NCI-H187 treated with DMSO at 0.1 percent for 48 hours (cell line): ENCODE measurements at places on chromosomes 3 and 15.

DNA sequence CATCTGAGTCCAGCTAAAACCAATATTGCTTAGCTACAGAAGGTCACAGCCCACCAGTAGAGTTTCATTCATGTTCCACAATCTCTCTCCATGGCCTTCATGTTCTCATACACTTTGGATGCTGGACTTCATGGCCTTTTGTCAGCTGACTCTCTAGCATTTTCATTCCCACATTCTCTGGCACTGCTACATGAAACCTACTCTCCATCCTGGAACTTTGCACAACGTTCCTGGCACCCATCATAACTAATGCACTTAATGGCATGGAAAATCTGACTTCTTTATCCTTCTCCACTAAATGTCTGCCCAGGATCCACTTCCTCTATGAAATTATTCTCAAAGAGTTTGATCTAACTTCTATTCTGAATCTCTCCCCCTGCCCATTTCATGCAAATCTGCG lies 56.9 kb downstream of the SLC9A9 start:
- no peak for DNase-seq

GRCh38 chr3:30453360-30454039 lies 152.9 kb upstream of the TGFBR2 start:
- no peak for DNase-seq

DNA sequence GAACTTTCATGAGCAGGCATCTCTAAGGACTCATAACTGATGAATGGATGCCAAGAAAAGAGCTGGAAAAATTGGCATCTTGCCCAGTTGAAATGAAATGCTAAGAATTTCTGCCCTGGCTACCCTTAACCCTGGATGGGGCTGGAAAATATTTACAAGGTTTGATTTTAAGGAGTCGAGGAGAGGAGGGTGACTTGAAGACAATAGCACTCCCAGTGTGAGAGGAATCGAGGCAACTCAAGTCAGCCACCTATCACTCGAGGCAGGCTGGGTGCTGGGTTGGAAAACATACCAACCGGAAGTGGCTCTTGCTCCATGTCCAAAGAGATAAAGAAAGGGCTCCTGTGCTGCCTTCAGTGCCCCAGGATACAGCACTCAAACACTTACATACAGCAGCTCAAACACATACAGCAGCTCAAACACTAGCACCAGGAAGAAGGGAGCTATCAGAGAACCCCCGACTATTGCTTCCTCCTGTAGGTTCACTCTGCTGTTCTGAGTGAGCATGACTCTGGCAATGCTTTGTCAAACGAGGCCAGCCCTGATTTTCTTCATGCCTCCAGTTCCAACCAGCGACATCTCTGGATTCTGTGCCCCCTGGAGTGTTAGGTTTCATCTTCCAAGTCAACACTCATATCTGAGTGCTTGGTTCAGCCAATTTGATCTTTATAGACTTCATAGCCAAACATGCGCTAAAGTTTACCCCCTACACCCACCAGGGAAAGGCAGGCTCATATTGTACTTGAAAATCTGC lies 4.9 kb downstream of the PRICKLE2 start:
- no peak for DNase-seq

DNA sequence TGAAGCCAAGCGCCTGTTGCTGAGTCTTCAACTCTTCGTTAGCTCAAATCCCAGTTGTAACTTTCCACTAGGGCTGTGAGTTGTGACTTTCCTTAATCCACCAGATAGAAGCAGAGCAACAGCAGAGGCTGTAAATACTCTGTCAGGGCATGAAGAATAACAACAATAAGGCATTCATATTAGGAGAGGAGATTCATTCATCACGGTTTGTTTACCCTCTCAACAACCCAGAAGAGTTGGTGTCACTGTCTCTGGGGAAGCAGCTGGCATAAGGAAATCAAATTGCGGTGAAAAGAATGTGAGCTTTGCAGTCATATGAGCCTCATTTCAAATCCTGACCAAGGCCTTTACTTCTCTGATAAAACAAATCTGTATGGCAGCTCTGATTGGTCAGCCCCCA lies 184.8 kb downstream of the SHQ1 start:
- peak; percentile 53 for DNase-seq

DNA sequence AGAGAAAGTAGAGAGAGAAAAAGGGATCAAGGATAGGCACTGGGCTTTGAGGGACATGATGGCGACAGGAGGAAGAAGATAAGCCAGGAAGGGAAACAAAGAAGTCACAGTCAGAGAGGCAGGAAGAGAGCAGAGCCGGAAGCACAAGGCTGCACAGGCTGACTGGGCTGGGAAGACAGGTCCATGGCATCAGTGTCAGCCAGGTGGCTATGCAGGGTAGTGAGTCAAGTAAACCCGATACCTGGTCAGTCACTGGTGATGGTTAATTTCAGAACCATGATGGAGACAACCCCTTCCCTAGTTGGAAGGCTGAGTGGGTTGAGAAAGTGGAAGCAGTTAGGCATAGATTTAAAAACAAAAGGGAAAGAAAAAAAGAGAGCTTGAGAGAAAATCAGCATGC lies 203.8 kb downstream of the EPHB1 start:
- DNase-seq = no peak

DNA sequence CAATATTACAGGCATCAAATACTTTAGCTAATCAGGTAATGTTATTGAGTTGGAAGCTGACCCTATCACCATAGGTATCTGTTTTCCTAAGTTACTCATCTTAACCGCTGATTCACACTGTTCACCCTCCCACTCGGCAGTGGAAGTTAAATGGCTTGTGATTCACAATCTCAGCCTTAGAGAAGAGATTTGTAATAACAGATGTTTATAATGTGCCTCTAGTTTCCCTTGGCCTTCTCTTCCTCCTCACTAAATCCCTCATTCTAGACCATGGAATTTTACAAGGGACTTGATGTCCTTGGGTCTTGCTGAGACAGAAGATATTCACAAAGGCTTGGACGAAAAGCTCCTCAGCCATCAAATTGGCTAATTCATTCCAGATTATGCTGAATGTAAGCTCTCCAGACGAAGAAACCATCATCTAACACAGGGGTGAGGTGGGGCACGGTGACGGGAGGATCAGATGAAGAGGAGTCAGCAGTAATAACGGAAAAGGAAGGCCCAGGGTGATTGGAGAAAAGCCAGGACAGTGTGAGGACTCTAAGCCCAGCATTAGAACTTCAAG lies 931.7 kb downstream of the MCTP2 start:
- no peak for DNase-seq

DNA sequence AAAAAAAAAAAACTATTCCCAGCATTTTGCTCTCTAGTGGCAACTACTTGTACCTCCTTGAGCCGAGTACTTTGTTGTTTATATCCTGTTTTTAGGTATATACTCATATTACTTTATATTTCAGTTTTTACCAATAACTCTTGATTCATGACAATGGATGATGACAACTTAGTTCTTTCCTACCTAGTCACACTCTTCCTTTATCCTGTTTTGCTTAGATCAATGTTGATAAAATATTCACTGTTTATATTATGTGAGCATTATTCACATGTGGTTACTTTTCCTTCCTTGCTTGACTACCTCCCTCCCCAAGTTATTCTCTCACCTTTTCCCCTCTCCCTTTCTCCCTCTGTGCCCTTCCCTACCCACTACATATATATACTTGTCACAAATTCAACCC lies 53.7 kb downstream of the NKIRAS1 start:
- no peak for DNase-seq

DNA sequence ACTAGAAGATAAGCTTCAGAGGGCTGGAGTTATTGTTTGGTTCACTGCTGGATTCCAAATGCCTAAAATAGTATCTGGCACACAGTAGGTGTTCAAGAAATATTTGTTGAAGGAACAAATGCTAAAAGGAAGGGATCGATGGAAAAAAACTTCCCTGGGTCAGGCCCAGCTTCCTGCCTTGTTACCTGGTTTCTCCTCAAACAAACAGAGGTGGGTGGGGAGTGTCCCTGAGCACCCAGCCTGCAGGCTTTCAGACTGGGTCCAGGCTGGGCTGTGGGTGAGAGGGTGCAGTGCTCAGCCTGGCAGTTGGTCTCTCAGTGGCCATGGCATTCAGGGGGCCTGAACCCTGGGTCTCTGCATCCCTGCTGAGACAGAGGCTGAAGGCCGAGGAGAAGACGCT lies 14.4 kb upstream of the STRA6 start:
- no peak for DNase-seq

DNA sequence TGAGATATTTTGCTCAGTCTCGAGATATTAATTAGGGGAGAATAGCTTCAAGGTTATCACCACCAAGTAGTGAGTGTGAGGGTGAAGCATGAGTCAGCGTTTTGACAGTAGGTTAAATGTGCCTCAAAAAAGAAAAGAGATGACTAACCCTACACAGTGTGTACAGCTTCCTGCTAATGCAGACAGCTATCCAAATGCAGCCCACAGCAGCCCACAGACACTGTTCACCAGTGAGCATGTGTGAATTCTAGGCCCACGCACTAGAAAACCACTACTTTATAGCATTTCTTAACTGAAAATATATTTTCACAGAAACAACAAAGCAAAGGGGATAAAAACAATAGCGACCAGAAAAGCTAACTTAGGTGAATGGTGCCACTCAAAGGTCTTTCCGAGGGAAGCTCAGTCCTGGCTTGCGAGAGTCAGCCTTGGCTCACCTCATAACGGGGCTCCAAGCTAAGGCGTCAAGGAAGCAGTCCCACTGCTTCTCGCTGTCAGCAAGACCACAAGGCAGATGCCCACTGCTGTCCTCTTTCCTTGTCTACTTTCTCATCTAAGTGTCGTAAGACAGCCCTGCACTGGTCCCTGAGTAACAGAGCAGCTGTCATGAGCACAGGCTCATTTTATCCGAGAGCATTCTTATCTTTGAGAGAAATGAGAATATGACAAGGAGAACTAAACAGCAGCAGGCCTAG lies 47.6 kb downstream of the TXNRD3 start:
- no peak for DNase-seq

- no peak for DNase-seq
These were observed 21.2 kb downstream of the GABRA5 start for GRCh38 chr15:26887926-26888666.

- DNase-seq = no peak
These were observed 24.7 kb downstream of the CEMIP start for GRCh38 chr15:80803580-80804525.

DNA sequence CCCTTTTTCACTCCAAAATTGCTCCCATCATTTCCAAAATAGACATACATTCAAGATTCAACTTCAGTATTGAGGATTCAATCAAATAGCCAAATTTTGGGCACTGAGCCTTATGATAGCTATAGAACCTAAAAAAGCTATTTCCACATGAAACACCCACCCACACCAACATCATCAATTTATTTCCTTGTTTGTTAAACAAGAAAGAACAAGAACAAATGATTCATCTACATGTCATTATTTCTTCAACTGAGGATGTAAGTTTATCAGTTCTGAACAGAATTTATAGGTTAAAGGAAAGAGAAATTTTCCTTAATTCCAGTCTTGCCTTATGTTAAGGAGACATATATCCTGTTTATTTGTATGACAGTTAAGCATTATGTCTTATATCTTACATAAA lies 32.2 kb downstream of the DPPA2 start:
- DNase-seq = no peak

GRCh38 chr3:196311-197148 lies at the start of gene CHL1:
Gene CHL1 (plus strand): TSS chr3:196763. CDS start chr3:319777, 123,014 bp downstream.
- DNase-seq = no peak

- no peak for DNase-seq
These were observed 13.0 kb downstream of the CALML4 start for GRCh38 chr15:68192117-68192516.

DNA sequence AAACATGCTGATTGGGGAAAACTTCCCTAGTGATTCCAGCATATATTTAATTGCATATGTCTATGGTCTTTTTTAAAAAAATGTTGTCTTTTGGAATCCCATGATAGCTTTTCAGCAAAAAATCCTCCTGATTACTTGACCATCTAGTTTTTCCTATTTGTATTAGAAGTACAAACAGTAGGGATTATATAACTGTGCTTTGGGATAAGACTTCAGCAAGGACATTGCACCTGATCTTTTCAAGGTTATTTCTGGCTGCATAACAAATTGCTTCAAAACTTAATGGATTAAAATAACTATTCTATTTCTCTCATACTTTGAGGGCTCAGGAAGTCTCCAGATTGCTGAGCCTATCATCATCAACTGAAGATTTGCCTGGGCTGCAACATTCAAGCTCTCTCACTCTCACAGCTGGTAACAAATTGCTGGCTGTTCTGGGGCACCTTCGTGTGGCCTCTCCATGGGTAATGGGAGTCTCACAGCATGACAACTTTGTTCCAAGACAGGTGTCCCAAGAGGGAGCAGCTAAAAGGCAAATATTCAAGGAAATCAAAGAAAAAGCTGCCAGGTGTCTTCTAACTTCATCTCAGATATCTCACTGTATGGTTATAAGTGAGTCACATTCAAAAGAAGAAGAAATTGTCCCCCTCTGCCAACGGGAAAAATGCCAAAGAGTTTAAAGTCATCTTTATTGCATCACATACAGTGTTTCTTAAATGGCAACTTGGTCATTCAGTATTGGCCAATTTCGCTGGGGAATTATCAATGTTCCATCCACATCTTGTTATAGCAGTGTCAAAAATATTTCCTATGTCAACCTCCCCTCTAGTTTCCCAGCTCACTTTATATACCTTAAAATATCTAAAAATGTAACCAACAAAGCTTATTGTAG lies 644.5 kb upstream of the GRM7 start:
- DNase-seq = no peak

- DNase-seq = no peak
These were observed 299.7 kb upstream of the LMCD1 start for GRCh38 chr3:8201886-8202285.
